ENCODE measurements at places on chromosomes 16 and 17.
A peak's percentile ranks its signal among the peaks of the same experiment; 100 is the strongest.

GRCh38 chr17:81995463-81996231 lies 18.2 kb downstream of the ASPSCR1 start:
- no peak for DNase-seq

DNA sequence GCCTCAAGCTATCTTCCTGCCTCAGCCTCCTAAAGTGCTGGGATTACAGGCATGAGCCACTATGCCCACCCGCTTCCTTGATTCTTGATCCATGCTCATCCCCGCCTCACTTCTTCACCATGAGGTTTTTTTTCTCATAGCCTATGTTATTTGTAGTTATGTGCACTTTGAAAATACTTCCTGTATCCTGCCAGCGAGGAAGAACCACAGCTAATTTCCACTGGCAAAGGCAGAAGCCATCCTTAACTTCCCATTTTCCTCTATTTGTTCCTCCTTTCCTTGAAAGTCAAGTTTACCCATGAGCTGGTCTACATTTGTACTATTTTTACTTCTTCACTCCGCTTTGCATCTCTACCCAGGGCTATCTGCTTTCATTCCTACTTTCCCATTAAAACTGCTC lies 189.7 kb upstream of the ZFHX3 start:
- no peak for DNase-seq

DNA sequence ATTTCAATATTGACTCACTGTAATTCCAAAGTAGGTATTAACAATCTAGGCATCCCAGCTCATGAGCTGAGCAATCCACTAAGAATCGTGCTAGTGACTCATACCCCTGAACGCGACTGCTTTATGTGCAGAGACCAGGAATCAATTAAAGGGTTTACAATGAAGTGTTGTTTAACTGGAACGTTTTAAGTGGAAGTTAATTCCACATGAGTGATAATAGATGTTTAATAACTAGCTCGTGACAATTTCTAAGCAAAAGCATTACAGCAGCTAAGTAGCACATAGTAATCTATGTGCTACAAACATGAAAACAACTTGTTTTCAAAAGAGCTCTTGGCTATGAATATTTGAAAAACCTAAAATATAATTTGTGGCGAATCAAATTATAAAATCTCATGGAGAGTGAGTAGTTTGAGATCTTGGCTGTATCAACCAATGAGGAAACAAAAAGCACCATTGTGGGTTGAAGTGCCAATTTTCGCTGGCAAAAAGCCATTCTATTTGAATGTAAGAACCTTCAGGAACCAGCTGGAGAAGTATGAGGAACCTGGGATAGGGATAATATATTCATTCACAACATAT lies 9.4 kb downstream of the GJC1 start:
- DNase-seq = peak; percentile 62

DNA sequence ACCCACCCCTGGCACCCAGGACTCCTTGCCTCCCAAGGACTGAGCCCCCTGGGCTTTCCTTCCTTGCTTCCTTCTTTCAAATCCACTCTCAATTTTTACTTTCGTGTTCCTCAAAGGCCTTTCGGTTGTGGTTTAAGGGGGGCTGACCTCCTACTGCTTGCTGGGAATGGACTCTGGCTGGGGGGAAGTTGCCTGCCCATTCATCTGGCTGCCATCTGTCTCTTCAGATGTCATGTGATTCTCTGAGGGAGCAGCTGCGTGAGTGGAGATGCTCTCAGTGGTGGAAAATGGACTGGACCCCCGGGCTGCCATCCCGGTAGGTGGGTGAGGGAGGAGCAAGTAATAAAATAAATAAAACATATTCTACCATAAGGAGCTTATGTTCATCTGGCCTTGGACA lies 93.8 kb upstream of the RPRML start:
- no peak for DNase-seq

DNA sequence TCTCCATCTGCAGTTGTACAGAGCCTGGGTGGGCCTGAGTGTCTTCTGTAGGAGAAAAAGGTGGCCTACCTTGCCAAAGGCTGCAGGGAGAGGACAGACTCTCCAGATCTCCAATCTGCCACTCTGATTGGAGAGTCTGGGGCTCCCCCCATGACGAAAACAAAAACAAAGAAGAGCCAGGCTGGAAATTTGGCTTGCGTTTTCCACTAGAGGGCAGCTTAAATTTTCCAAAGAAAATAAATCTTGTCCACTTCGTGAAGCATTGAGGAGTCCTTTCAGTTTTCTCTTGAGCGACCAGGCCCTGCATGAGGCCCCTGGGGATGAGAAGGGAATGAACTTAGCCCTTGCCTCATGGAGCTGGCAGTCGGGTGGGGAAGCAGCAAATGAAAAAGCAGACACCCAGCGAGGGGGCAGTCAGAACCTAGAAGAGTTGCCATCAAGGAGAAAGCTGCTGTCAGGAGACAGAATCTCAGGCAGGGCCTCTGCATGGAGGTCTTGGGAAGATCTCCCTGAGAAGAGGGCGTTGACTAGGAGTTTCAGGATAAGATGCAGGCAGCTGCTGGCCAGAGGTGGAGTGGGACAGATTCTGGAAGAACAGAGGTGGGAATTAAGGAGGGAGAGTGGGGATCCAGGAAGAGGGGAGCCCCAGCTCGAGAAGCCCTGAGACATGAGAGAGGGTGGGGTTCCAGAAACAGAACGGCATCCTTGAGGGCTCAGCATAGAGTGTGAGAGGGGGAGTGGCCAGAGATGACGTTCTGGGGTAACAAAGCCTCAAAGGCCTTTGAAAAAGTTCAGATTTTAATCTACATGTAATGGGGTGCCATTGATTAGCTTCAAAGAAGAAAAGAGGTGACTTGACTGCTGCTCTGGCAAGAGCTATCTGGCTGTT lies 8.4 kb upstream of the SHCBP1 start:
- peak; percentile 25 for DNase-seq

DNA sequence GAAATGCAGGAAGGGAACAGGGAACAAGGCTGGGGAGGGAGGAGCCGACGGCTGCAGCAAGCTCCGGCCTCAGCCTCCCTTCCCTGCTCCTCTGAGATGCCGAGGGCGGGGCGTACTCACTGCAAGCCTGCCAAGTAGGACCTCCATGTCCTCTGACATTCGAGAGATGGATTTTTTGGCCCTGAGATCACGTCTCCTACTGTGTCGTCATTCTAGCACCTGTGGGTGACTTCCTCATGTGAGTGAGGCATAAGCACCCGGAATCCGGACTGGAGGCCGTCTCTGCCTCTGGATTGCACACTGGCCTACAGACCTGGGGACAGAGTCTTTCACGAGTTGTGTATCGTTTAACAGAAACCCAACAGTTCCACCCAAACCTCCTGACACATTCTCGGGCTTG lies 14.5 kb downstream of the MRM3 start:
- DNase-seq = no peak

DNA sequence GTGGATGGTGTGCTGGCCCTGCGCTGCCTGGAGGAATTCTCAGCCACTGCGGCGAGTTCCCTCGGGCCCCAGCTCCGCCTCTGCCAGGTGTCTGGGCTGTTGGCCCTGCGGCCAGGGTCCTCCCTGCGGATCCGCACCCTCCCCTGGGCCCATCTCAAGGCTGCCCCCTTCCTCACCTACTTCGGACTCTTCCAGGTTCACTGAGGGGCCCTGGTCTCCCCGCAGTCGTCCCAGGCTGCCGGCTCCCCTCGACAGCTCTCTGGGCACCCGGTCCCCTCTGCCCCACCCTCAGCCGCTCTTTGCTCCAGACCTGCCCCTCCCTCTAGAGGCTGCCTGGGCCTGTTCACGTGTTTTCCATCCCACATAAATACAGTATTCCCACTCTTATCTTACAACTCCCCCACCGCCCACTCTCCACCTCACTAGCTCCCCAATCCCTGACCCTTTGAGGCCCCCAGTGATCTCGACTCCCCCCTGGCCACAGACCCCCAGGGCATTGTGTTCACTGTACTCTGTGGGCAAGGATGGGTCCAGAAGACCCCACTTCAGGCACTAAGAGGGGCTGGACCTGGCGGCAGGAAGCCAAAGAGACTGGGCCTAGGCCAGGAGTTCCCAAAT lies 1.3 kb upstream of the TNFSF13 start:
- no peak for DNase-seq

GRCh38 chr16:73545755-73546154 lies 497.8 kb upstream of the ZFHX3 start:
- DNase-seq = no peak

DNA sequence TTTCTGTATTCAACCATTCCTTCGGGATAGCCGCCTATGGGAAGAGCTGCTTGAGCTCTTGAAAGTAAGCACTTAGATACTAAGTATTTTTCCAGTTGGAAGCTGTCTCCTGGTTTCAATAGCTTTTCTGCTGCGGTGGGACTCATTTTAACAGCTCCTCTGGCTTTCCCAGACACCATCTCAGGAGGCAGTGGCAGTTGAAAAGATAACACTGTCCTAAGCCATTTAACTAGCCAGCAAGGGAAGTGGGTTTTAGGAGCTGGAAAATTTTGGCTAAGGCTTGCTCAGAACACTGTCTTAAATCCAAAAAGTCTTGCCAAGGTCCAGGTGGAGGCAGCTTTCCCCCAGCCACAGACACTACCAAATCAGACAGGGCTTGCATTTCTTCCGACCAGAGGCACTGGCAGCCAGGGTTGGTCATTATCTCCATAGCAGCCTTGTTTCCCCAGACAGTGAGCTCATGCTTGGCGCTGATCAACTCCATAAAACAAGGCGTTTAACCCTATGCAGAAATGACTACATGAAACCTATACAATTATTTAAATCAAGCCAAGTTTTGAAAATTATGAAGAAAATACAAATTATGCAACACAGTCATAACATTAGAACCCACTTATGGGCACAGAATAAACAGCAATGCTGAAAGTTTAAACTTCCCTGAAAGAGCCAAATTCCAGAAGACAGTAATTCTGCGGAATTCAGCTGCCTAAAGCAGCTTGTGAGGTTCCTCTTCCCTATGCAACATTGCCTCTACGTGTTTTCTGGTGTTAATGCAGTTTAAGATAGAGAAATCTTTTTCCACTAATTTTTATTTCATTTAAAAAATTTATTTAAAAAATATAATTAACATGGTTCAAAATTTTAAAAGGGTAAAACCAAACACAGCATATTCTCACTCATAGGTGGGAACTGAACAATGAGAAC lies 25.0 kb downstream of the GABARAPL2 start:
- peak; percentile 52 for DNase-seq

DNA sequence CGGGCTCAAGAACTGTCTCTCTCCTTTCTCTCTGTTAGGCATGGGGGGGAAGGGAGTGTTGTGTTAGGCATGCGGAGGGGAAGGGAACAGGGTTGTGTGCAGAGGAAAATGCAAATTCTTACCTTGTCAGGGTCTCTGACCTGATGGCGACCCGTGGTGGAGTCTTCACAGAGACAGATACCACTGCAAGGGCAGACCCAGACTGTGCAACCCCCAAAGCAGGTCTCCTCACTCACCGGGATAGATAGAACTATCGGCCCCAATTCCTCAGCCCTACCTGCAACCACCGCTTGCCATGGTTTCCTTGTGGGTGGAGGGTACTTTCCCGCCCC lies 9.6 kb upstream of the MPP2 start:
- DNase-seq = no peak

DNA sequence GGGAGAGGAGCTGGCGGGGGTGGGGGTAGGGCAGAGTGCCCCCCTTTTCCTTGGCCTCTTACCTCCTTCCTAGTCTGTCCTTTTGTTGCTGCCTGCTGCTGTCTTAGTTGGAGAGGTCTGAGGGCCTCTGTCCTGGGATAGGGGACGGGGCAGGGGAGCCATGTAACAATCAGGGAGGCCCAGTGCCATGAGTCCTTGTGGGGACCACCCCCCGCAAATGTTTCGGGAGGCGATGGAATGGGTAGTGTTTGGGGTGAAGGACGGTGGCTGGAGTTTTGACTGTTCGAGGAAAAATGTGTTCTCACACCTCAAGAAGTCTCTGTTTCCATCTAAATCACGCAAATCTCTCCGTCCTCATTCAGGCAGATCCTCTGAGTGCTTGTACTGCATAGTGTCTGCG lies 99.0 kb downstream of the OR1D5 start:
- no peak for DNase-seq

GRCh38 chr16:84367297-84367680 lies 1.0 kb upstream of the ATP2C2 start:
- DNase-seq = no peak

- DNase-seq = no peak
Observed at GRCh38 chr17:57968456-57968855, 13.2 kb upstream of the CUEDC1 start.

GRCh38 chr16:89113152-89113547 lies 19.5 kb downstream of the ACSF3 start:
- no peak for DNase-seq

- DNase-seq = no peak
Observed at GRCh38 chr17:78798695-78799559, 16.9 kb upstream of the CYTH1 start.

- no peak for DNase-seq
Observed at GRCh38 chr16:89014403-89015230, 37.6 kb upstream of the CBFA2T3 start.

DNA sequence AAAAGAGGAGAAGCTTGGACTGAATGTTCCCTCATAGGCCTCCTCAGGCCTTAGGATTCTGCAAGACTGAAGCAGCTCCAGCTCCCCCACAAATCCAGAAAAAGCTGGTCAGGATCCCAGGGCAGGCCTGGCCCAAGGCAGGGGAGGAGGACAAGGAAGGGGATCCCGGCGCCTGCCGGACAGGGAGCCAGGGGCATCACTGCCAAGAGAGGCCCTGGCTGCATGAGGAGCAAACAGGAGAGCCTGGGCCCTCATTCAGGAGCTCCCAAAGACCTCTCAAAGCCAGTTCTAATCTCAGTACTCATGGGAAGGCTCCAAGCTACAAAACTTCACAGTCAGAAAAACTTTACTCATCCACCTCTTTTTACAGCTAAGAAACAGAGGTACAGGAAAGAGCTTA lies 67.3 kb downstream of the ZNF423 start:
- no peak for DNase-seq

DNA sequence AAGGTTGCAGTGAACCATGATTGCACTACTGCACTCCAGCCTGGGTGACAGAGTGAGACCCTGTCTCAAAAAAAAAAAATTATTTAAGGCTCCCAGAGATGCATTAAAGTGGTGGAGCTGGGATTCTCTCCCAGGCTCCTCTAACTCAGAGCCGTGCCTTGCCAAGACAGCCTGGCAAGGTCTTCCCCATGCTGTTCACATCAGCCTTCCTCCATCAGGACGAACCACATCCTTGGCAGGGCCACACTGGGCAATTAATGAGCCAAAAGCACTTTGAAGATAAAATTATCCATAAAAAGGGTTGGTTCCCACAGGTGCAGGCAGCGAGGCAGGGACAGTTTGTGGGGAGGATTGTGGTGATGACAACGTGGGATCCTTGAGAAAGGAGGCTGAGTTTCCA lies 19.8 kb upstream of the BBS2 start:
- no peak for DNase-seq

DNA sequence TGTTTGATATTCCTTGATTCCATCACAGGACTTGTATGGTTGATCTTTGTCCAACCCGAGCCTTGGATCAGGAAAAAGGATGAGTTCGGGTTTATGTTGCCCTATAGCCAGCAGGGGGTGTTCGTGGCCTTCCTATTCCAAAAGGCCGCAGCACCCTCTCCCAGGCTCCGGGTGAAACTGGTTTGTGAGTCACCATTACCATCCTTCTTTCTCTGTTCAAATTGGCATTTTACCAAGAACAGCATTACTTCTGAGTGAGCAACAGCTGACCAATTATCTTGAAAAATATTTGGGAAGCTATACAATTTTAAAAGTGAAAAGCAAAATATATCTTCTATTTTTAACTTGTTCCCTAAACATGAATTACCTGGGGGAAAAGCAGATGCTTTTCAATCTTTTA lies 24.3 kb upstream of the KRT20 start:
- DNase-seq = peak; percentile 96

All from AG09309 (cell line).